Bronchial epithelial cell (primary cell): ENCODE measurements at places on chromosomes 12 and 14. TPM values are rescaled to one million over a fixed set of nuclear protein-coding genes. Genes with fewer than 3 reads are reported as not detected.

- DNase-seq = peak; percentile 98
These were observed 39.7 kb downstream of the PSMA6 start for GRCh38 chr14:35331605-35332516.

HAL gene
- total RNA-seq = 0.26 and 0.79 TPM in 2 replicates

DNA sequence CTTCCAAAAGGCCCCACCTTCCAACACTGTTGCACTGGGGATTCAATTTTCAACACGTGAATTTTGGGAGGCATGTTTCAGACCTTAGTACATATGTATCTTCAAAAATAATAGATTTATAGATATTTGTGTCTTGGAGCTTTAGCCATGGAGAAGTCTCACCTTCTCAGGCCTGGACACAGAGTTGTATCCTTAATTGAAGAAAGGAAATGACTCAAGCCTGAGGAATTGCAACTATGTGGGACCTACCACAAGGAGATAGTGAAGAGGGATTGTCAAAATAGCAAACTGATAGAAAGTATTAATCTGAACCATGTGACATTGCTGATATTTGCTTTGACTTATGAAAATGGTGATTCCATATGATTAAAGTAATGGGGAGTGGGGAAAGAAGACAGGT, 89.8 kb downstream of the ACSS3 start:
- peak; percentile 60 for DNase-seq

- DNase-seq = no peak
These were observed 54.6 kb upstream of the CCDC175 start for GRCh38 chr14:59631237-59631636.

TAOK3 gene
- total RNA-seq = 25.3 and 34.3 TPM in 2 replicates

DNA sequence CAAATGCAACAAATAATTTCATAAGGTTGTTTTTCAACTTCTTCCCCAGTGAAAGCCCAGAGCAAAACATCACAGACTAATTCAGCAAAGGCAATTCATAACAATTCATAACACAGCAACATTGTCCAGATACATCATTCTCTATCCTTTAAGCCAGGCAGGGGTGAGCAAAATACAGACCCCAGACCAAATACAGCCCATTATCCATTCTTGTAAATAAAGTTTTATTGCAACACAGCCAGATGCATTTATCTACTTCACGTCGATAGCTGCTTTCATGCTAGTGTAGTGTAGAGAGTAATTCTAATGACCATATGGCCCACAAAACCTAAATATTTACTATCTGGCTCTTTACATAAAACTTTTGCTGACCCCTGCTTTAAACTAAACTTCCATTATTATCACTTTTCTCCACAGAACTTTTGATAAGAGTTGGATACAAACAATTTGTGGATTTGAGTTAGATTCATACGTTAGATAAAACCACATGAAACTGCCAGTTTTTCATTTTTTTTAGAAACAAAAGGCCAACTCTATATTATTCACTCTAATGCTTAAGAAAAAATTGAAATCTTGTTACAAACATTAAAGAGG, 174.4 kb downstream of the DUSP6 start:
- DNase-seq = no peak

DNA sequence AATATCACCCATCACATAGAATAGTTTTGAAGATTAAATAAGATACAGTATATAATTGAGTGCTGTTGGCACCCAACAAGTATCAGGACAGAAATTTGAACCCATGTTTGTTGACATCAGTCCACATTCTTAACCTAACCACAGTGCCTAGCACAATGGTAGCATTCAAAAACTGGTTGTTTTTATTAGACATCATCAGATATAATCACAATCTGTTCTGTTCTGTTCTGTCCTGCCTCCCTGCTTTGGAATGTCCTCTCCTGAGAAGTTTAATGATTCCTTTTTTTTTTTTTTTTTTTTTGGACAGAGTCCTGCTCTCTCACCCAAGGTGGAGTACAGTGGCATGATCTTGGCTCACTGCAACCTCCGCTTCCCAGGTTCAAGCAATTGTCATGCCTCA, 476.6 kb downstream of the RMST start:
- peak; percentile 4 for DNase-seq

DNA sequence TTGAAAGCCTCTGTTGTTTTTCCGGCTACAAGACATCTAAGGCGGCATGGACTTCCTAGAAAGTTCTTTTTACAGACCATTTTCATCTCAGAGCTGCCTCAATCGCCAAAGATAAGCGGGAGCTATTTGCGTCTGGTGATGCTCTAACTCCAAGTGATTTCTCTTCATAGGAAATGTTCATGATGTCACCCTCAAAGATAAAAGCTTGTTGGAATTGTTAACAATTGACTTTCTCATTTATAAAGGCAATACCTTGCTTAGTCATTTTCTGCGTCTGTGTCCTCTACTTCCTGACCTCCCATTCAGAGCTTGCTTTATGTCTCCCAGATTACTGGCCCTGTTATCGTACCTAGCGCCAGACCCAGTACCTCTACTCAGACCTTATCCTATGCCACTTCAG, 259.0 kb upstream of the G2E3 start:
- DNase-seq = no peak

GRCh38 chr14:20295067-20295466, 10.7 kb downstream of the TTC5 start:
- DNase-seq = no peak

COCH gene
- total RNA-seq = 0.26 TPM in 1 of 2 replicates, not detected in the other

DNA sequence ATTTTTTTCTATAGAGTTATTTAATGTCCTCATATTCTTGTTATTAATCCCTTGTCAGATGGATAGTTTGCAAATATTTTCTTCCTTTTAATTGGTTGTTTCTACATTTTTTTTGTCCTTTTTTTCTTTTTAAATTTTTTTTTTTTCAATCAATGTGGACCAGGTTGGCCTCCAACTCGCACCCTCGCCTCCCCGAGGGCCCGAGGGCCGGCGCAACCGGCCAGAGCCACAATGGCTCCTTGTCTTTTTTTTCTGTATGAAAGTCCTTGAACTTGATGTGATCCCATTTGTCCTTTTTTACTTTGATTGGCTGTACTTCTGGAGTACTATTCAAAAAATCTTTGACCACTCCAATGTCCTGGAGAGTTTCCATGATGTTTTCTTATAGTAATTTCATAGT, 17.7 kb upstream of the SLCO1B1 start:
- no peak for DNase-seq
